ENCODE measurements at places on chromosomes 2 and 18.

GRCh38 chr2:10071595-10071994 is 8.6 kb downstream of the CYS1 start:
- DNase-seq, result no peak

- DNase-seq, result no peak
Measured at GRCh38 chr2:188902901-188903491, 71.2 kb upstream of the COL3A1 start.

DNA sequence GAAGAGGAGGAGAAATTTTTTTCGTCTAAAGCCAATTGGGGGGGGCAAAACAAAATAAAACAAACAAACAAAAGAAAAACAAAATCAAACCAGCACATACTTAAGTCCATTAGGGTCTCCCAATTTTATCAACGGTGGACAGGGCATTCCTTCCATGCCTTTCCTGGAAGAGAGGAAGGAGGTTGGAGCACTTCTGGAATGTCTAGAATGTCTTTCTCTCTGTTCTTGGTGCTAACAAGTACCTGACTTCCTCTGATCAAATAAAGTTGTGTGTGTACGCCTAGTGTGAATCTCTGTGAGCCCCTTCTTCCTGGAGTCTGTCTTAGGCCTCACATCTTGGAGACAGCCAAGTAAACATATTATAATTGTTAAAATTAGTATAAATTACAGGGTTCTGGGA is 399.0 kb upstream of the LRRTM1 start:
- DNase-seq, result no peak

DNA sequence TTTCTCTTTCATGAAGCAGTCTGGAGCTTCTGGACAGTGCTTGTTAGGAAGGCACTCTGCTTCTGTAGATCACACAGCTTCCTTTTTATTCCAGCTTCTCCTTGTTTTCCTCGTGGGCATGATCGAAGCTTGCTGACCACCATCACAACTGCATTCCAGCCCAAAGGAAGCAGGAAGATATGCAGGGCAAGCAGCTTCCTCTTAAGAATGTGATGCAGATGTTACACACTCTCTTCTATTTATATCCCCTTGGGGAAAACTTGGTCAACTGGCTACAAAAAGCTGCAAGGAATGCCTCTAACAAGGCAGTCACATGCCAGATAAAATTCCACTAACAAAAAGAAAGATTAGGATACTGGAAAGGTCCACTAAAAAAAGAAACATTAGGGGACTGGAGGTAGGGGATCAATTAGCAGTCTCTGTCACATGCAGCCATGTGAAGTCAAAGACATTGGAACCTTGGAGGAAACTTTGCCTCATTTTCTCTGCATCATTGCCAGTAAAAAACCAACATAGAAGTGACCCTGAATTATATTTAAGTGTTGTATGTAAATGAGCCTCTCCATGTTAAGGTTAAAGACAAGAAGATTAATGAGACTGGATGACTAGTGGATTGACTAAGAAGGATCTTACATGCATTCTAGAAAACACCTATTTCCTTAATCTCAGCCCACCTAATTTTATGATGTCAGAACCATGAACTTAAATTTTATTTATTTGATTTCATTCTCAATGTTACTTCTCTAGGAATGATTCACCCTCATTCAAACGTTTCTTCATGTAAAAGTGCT is 98.3 kb downstream of the NAB1 start:
- no peak for DNase-seq

GRCh38 chr2:217286833-217287232 is 427.0 kb upstream of the TNP1 start:
- no peak for DNase-seq

GRCh38 chr18:54278615-54279014 is 9.3 kb downstream of the POLI start:
- no peak for DNase-seq

DNA sequence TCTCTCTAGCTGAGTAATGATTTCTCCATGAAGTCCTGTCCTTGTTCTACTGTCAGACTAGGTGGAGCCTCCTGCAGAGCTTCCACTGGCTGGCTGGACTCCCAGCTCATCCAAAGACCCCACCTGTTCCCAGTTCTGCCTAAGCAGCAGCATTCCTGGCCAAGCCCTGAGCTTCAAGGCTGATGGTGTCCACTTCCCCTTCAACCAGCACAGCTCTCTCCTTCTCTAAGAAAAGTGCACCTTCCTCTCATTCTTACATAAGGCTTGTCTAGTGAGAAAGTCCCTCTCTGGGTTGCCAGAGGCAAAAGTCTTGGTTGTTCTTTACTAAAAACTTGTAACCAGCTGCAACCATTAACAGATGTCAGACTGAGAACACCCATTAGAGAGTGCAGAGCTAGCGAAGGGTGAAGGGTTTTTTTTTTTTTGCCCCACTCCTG is 58.9 kb downstream of the CXCR4 start:
- no peak for DNase-seq

GRCh38 chr2:100244881-100245605 is 77.3 kb downstream of the LONRF2 start:
- no peak for DNase-seq

DNA sequence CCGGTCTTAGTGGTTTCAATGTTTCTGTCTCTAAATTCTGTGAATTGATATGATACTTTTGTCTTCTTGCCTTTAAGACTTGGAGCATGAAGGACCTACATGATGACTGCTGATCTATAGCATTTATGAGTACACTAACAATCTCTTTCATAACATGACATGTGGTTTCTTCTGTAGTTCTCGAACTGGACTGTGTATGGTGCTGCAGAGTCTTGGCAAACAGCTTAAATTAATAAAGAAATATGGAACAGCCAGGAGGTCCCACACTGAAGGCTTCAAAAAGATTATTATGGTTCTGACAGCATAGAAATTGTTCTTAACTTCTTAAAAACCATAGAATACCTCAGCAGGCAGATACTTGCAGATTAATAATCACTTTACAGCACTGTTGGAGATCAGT is 145.0 kb downstream of the DCC start:
- DNase-seq, result no peak

DNA sequence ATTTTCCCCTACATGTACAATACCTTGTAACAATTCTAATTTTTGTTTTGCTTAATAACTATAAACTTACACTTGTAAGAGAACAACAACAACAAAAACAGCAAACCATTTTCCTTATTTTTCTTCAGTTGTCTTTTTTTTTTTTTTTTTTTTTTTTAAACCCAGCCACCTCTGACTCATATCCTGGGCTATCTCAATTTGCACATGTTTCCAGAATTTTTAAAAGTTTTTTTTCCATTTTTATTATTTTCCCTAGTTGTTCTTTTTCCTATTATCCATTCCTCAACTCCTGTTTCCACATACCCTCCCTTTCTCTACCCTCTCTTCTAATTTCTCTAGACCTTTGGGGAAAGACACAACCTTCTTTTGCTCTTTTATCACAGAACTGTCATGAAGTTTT is 112.5 kb downstream of the EFEMP1 start:
- no peak for DNase-seq

GRCh38 chr18:49023938-49024803 is 73.4 kb upstream of the SMAD7 start:
- DNase-seq, result no peak

DNA sequence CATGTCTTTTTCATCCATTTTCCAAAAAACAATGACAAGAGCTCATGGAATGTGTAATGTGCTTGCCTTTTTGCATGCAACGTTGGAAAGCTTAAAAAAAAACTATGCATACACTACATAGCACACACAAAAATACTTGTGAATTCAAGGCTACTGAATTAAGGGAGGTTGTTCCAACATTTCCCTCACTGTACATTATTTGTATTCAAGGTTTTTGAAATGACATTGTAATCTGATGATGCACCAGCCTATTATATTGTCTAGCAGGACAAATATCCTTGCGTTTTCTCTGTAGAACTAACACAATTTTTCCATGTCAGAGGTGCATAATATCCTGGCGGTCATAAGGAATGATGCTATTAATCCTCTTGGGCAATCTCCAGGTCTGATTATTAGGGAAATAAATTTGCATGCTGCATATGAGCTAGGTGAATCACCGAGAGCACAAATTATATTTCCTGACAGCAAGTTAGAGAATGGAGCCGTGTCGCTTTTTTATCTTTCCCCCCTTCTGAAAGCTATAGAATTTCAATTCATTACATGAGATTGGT is 836.9 kb upstream of the FANCL start:
- DNase-seq, result no peak

DNA sequence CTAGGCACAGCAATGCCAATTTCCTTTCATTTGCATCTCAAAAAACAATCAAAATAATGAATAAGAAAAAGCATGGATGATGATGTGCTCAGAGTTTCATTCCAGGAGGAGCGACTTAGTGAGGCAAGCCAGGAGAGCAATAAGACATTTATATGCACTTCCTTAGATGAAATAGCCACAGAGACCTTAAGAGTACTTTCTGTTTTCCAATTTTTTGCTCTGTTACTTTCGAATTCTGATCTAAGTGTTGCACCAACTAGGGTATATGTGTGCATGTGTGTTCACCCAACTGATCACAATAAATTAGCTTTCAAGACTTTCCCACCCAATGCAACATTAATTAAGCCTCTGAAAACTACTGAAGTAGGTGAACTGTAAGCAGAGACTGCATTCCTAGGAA is 709 bp downstream of the RAB27B start:
- DNase-seq, result no peak

GRCh38 chr2:157304811-157305722 is 20.6 kb downstream of the ERMN start:
- DNase-seq, result no peak

DNA sequence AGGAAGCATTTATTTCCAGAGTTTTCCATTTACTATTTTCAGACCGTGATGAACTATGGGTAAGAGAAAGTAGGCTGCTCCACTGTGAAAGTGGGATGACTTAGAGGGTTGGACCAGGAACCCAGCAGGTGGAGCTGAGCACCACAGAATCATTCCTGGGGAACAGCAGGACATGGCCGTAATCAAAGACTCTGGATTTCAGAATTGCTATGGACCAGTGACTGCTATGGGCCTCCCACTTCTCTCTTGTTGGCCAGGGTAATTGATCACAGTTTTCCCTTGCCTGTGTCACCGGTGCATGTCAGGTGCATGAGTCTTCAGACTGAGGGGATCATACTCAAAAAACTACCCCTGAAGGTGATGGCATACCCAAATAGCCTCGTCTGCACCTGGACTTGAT is 90.6 kb upstream of the GPC1 start:
- no peak for DNase-seq

DNA sequence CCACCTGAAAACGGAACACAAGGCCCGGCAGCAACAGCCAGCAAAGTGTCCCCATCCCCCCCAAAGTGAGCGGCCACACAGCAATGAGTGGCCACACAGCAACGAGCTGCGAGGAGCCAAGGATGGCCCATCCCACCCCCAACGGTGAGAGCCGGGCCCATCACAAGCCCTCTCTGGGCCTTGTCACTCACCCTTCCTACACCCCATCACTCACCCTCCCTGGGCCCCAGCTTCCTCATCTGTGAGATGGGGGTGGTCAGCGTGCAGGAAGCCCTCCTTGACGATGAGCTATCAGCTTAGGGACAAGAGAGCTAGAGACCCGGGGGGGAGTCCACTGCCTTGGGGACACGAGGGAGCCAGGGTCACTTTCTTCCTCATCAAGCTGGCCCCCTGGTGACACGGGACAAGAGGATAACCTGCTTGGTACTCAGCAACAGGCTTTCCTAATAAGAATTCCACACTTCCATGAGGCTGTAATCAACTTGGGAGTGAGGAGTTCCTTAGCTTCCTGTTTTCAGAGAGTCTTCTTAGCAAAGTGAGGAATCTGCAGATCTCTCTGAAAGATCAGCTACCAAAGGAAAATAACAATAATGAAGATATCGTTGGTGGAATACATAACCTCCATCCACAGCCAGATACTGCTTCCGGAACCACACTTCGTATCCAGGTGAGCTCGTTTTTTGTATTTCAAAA is 92.8 kb downstream of the HDAC4 start:
- DNase-seq, result no peak

DNA sequence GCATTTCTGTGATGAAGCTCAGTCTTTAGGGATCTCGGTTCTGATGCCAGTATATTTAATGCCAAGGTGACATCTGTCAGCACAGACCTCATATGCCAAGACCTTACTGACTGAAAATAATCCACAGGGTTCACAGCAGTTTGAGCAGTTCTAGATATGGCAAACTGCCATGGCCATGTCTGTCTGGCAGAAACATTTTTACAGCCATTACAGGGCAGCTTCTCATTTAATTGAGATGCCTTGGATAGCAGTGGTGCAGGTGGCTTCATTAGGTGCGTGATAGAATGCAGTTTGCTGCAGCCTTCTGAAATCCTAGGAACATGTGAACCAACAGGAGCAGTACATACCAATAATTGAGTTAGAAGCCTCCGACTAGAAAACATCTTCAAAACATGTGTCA is 510.6 kb downstream of the XIRP2 start:
- no peak for DNase-seq

GRCh38 chr2:44768438-44769236 is 172.9 kb upstream of the SIX3 start:
- no peak for DNase-seq

- DNase-seq, result no peak
Measured at GRCh38 chr2:157395811-157396210, 48.1 kb downstream of the CYTIP start.

GRCh38 chr2:209526561-209526960 is 102.7 kb downstream of the MAP2 start:
- no peak for DNase-seq

DNA sequence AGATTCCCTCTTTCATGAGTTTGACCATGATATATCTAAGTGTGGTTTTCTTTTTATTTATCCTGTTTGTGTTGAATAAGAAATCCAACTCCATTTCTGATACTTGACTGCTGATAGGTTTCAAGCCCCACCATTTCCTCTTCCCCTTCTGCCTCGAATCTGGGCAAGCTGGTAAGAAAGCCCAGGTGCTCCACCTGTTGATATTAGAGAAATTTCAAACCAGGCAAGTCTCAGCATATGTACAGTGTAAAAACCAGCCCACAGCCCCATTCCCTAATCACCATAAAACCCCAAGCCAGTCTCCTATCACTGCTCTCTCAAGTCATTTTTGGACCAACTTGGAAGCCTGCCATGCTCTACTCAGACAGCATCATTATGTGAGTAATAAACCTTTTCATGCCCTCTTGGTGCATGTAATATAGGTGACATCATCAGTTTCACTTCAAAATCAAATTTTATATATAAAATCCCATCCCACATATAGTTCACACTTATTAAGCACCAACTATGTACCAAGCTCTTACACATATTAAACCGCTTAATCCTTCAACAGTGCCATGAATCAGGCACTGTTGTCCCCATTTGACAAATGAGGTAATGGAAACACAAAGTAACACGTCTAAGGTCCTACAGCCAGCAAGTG is 46.6 kb downstream of the SMAD2 start:
- DNase-seq, result peak; percentile 42

DNA sequence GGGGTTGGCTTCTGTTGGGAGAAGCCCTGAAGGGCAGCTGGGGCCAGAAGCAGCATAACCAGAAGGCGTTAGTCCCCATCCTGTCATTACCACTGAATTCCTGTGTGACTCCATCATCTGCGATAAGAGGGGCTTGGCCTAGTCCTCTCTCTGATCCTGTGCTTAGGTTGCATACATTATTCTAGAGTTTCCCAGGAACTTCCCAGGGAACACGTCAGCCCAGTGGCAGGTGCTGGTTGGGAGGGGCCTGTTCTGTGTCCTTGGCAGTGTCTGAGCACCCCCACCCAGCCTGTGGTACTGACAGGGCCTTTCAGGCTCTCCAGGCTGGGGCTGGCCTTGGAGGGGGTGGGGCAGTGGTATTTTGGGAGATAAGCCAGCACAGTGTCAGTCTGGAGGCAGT is 4.5 kb upstream of the TOGARAM2 start:
- no peak for DNase-seq
